Activated T-helper 2 cell treated with anti-CD3 and anti-CD28 coated beads, Interferon-gamma antibody, Interleukin-2, Interleukin-4, amounts not matched to agents 10 μg/mL and 5 μg/mL and 100 μg/mL, durations not matched to agents 14 hours and 24 hours and 36 hours (primary cell): ENCODE measurements at places on chromosomes 12 and 14. TPM values are rescaled to one million over a fixed set of nuclear protein-coding genes. Genes with fewer than 3 reads are reported as not detected.

GRCh38 chr14:35042632-35043031, 3.4 kb upstream of the FAM177A1 start:
- no peak for DNase-seq

DNA sequence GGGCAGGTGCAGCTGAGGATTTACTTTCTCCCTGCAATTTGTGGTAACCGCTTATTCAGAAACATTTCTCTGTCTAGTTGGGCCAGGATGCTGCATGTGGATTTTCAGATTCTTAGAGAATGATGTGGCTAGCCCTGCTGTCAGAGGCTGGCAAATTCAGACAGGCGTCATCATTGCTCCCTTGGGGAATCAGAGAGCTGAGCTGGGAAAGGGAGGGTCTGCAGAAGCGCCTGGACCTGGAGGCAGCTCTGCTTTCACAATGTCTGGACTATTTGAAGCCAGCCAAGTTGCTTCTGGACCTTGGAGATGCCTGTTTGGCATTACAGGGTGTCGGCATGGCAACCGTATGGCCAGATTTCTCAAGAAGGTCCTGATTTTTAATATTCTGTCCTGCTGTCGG, 3.4 kb downstream of the GALNT16 start:
- no peak for DNase-seq

DNA sequence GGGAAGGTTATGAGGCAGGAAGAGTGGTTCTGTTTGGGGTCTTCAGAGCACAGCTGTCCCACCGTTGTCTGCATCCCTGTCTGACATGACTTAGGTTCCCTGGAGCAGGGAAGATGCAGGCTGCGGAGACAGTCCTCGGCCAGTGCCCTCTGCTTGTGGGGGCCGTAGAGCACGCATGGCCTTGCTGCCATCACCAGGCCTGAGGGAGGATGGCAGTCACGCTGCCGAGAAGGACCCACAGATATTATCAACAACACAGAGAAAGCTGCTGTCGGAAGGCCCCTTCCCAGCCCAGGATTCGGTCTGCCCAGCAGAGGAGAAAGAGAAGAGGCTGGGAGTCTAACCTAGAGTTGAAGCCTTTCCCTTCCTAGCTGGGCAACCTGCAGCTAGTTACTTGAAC, 35.0 kb downstream of the ERH start:
- DNase-seq: no peak

GRCh38 chr12:48454667-48455066, 17.7 kb upstream of the ANP32D start:
- DNase-seq: no peak

GRCh38 chr14:51023964-51024363, 70.9 kb downstream of the TRIM9 start:
- DNase-seq: no peak

DNA sequence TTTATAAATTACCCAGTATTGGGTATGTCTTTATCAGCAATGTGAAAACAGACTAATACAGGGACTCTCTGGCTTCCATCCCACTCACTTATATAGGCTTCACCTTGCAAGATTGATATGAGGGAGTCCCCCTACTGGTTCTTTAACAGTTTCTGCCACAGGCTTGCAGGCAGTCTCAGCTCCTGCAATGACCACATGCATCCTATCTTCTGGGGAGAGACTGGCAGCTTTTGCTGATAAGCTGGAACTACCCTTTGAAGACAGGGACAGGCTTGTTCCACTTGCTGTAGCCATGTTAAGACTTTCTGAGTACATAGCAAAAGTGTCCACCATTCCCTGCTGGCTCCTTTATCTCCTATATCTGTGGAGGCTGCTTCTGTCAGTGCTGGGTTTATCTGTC, 531.7 kb upstream of the FLRT2 start:
- no peak for DNase-seq

DNA sequence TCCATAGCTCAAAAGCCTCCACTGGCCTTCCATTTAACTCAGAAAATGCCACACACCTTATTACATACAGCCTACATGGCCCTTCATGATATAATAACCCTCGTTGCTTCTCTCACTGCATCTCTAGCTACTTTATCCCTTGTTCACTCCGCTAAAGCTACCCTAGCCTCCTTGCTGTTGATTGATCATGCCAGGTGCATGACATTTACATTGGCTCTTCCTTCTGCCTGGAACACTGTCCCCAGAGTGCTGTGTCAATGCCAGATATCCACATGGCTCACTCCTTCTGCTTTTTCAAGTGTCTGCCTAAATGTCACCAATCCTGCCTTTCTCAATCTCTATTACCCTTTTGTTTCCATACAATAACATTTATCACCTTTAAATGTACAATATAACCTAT, 58.3 kb downstream of the CAND1 start:
- no peak for DNase-seq

DNA sequence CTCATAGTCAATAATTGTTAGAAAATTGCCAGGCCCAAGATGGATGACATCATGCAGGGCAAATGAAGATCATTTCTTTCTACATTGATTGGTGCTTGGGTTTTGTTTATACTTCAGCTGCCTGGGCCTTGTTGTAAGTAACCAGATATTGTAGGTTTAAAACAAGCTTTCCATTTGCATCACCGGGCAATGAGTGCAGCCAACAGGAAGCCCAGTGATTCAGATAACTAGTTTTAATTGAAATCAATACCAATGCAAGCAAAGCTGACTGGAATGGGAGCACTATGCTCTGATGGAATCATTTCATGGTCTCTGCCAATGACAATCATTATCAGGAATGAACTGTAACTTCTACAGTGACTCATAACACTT, 279.3 kb downstream of the DUSP6 start:
- DNase-seq: no peak

DNA sequence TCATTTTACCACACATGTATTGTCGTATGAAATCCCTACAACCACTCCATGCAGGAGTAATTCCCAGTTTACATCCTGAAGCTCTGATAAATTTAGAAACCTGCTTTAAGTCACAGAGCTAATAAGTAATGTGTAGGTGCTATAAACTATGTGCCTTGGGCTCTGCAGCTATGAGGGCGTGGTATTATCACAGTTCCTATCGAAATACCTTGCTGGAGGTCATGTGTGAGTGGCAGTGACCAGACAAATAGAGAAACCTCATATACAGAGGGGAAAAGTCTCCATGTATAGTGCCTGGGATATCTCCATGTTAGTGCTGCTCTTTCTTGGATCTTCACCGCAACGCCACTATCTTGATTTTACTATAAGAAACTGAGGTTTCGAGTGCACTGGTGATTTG, 883 bp upstream of the TBC1D15 start:
- DNase-seq: no peak

DNA sequence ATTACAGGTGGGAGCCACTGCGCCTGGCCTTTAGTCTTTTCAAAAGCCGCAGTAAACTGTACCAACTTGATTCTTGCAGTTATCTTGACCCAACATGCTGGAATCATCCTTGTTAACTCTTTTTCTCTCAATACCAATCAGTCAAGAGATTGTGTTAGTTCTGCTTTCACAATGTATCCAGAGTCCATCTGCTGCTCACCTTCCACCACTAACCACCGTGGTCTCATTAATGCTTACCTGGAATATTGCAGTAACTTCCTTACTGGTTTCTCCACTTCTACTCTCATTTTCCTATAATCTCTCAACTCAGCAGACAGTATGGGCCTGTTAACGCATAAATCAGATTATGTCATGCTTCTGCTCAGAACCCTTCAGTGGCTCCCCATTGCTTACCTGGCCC, 62.2 kb downstream of the VEZT start:
- DNase-seq: no peak

GRCh38 chr12:48687592-48687991, 5.6 kb upstream of the KANSL2 start:
- no peak for DNase-seq

- no peak for DNase-seq
Measured at GRCh38 chr12:124736115-124737039, 127.3 kb downstream of the SCARB1 start.

- no peak for DNase-seq
Measured at GRCh38 chr12:118094039-118094438, 9.8 kb downstream of the VSIG10 start.

- DNase-seq: no peak
Measured at GRCh38 chr12:124160097-124160756, 134.7 kb upstream of the RFLNA start.

- DNase-seq: no peak
Measured at GRCh38 chr14:52802597-52802996, 11.2 kb upstream of the GNPNAT1 start.

DNA sequence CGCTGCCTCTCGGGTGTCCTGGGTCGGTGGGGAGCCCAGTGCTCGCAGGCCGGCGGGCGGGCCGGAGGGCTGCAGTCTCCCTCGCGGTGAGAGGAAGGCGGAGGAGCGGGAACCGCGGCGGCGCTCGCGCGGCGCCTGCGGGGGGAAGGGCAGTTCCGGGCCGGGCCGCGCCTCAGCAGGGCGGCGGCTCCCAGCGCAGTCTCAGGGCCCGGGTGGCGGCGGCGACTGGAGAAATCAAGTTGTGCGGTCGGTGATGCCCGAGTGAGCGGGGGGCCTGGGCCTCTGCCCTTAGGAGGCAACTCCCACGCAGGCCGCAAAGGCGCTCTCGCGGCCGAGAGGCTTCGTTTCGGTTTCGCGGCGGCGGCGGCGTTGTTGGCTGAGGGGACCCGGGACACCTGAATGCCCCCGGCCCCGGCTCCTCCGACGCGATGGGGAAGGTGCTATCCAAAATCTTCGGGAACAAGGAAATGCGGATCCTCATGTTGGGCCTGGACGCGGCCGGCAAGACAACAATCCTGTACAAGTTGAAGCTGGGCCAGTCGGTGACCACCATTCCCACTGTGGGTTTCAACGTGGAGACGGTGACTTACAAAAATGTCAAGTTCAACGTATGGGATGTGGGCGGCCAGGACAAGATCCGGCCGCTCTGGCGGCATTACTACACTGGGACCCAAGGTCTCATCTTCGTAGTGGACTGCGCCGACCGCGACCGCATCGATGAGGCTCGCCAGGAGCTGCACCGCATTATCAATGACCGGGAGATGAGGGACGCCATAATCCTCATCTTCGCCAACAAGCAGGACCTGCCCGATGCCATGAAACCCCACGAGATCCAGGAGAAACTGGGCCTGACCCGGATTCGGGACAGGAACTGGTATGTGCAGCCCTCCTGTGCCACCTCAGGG, 679 bp downstream of the ARF6 start:
- peak; percentile 77 for DNase-seq

GRCh38 chr12:29103539-29103974, 45.5 kb upstream of the FAR2 start:
- peak; percentile 65 for DNase-seq

GRCh38 chr12:770479-770878, 18.1 kb downstream of the WNK1 start:
- no peak for DNase-seq

GRCh38 chr12:52521568-52522266, 1.5 kb upstream of the KRT5 start:
- no peak for DNase-seq

- no peak for DNase-seq
Measured at GRCh38 chr12:810671-811415, 58.5 kb downstream of the WNK1 start.

- DNase-seq: no peak
Measured at GRCh38 chr14:45211295-45211694, 41.7 kb downstream of the MIS18BP1 start.

- DNase-seq: no peak
Measured at GRCh38 chr14:34937442-34937841, 45.4 kb upstream of the SRP54 start.

- no peak for DNase-seq
Measured at GRCh38 chr12:106213662-106214061, 34.2 kb downstream of the CKAP4 start.

DNA sequence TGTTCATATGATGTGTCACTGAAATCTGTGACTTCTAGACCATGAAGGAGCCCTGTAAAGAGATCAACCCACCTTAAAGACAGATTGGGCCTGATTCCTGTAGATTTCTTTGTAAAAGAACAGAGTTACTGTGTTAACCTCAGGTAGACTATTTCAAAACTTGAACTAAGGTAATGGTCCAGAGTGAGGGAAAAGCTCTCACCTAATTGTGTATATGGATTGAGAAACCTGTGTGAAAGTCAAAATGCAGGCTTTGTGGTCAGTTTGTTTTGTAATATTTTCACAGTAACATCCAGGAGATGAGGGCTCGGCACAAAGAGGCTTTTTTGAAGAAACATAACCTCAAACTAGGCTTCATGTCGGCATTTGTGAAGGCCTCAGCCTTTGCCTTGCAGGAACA, 16.4 kb downstream of the DLST start:
- no peak for DNase-seq

GRCh38 chr12:50695961-50696360, 67.9 kb upstream of the ATF1 start:
- no peak for DNase-seq

DNA sequence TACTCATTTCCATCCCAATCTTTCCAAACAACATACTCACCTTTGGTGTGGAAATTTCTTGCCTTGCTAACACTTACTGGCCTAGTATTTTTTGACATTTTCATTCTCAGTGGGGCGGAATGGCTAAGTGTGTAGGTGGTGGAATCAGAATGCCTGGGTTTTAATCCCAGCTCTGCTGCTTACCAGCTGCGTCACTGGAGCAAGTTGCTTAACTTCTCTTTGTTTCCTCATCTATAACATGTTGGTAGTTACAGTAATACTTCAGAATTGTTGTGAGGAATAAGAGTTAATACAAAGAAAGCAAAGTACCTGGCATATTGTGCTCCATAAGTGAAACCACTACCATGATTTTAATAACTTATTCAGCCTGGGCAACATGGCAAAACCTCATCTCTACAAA, 3.0 kb upstream of the FAM177A1 start:
- no peak for DNase-seq

- DNase-seq: no peak
Measured at GRCh38 chr14:34776611-34777010, 62.2 kb upstream of the CFL2 start.

DNA sequence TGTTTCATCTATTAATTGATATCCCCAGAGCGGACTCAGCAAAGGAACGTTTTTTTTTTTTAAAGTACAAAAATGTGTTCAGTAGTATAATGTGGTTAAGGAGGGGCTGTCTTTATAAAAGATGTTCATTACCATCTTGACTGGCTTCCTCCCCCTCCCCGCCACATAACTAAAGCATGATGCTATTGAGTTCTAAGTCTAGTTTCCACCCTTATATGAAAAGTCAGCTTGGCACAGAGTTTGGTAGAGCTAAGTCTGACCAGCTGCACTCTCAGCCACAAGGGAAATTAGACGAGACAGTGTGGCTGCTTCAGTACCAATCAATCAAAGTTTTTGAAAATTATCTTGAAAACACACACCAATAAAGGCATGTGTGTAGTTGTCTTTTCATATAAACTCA, 1.9 kb upstream of the MYBPC1 start:
- no peak for DNase-seq

GRCh38 chr14:69985463-69985862, 106.2 kb downstream of the SMOC1 start:
- no peak for DNase-seq

GRCh38 chr12:25932971-25933370, 25.5 kb upstream of the RASSF8 start:
- DNase-seq: no peak

P2RX2 gene
- not detected in 2 replicates for total RNA-seq

OR4E2 gene
- total RNA-seq: not detected in 2 replicates

ADGRD1 gene
- total RNA-seq: 7.7 and 8.4 TPM in 2 replicates

NOS1 gene
- not detected in 2 replicates for total RNA-seq

KCNMB4 gene
- 0.37 and 0.55 TPM in 2 replicates for total RNA-seq

ADIPOR2 gene
- 69.2 and 81.0 TPM in 2 replicates for total RNA-seq

LYSET gene
- total RNA-seq: 12.2 and 13.4 TPM in 2 replicates

HVCN1 gene
- total RNA-seq: 9.7 TPM in 2 replicates

TAS2R31 gene
- total RNA-seq: 3.9 and 4.6 TPM in 2 replicates

ASPG gene
- total RNA-seq: not detected in 2 replicates

TCP11L2 gene
- total RNA-seq: 4.8 and 5.1 TPM in 2 replicates

GPR84 gene
- total RNA-seq: 1.8 and 2.3 TPM in 2 replicates

C14orf132 gene
- total RNA-seq: 1.1 and 1.6 TPM in 2 replicates

DCAF4 gene
- 13.2 and 17.6 TPM in 2 replicates for total RNA-seq

PLA2G1B gene
- total RNA-seq: not detected in 2 replicates
